Amygdala (tissue), 56 donors: ENCODE measurements at places on chromosomes 16 and 17.

DNA sequence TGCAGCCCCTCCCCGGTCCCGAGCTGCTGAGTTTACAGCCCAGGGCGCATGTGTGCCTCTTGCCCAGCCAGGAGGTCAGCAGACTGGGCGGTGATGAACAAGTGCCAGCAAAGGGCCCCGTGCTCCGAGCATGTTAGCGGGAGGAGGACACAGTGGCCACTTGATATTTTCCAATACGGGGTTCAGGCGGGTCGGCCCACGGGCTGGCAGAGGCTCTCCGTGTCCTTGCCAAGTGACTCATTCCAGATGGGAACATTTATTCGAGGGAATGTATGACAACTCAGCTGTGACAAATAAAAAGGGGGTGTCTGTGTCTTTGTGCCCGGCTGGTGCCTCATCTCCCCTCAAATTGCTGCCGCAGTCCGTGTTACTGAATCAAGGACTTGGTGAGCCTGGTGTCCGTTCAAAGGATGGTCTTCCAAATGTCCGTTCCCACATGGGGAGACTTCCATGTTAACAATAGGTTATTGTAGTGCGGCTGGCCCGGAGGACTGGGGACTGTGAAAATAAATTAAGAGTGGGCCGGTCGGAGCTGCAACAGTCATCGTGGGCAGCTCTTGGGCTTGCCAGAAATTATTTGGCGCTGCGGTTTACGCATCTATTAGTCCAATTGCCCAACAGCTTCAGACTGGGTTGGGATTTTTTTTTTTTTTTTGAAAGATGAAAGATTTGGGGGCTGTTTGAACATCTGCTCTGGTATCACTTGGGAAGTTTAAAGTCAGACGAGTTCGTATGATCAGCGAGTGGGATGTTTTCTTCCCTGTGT, 174.0 kb upstream of the CIBAR2 start:
- DNase-seq = peak; percentile 68

- DNase-seq = no peak
Measured at GRCh38 chr16:14011001-14011400, 60.1 kb upstream of the MRTFB start.

GRCh38 chr17:64126918-64127317, 3.0 kb downstream of the ERN1 start:
- no peak for DNase-seq

GRCh38 chr17:64599827-64600226, 62.3 kb downstream of the SMURF2 start:
- no peak for DNase-seq

DNA sequence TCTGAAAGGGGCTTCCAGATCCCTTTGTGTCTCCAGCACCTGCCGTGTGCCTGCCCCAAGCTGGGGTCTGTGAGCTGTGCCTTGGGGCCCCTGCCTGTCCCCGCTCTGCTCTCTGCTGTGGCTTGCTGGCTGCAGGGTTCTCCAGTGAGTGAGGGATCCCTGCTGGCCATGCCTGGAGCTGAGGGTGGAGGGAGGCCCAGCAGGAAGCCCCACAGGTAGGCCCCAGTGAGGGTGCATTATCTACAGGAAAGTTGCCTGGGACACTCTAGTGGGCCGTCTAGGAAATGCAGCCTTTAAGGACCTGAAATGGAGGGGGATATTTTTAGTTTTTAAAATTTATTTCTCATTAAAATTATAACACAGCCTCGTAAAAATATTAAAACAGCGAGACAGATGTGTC, 50.9 kb downstream of the JPH3 start:
- no peak for DNase-seq

DNA sequence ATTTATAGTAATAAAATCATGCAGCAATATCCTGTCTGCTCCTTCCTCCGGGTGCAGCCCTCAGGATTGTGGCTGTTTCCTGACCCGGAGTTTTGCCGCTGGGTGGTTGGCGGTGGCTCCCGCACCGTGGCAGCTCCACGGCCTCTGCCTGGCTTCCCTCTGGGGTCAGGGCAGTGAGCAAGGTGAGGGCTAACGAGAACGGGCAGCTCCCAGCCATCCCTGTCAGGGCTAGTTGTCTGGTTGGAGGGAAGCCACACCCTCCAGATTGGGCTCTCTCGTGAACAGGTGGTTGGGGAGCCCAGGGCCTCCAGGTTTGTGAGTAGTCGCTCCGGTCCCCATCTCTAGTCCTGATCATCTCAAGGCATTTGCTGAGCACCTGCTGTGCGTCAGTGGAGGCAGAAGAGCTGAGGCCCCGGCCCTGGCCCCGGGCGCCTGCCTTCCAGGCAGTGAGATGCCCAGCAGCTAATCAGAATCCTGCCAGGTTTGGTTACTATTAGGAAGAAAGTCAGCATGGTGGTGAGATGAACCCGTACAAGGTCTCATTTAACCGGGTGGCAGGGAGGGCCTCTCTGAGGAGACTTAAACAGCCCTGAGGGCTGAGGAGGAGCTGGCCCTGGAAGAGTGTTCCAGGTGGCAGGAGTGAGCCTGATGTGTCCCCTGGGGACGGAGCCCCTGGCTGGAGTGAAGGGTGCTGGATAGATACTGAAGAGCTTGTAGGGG, 2.3 kb upstream of the NUDT16L1 start:
- DNase-seq = no peak

GRCh38 chr16:53713403-53714204, 9.6 kb downstream of the FTO start:
- no peak for DNase-seq

- no peak for DNase-seq
Measured at GRCh38 chr16:87816507-87817100, 50.8 kb upstream of the KLHDC4 start.

DNA sequence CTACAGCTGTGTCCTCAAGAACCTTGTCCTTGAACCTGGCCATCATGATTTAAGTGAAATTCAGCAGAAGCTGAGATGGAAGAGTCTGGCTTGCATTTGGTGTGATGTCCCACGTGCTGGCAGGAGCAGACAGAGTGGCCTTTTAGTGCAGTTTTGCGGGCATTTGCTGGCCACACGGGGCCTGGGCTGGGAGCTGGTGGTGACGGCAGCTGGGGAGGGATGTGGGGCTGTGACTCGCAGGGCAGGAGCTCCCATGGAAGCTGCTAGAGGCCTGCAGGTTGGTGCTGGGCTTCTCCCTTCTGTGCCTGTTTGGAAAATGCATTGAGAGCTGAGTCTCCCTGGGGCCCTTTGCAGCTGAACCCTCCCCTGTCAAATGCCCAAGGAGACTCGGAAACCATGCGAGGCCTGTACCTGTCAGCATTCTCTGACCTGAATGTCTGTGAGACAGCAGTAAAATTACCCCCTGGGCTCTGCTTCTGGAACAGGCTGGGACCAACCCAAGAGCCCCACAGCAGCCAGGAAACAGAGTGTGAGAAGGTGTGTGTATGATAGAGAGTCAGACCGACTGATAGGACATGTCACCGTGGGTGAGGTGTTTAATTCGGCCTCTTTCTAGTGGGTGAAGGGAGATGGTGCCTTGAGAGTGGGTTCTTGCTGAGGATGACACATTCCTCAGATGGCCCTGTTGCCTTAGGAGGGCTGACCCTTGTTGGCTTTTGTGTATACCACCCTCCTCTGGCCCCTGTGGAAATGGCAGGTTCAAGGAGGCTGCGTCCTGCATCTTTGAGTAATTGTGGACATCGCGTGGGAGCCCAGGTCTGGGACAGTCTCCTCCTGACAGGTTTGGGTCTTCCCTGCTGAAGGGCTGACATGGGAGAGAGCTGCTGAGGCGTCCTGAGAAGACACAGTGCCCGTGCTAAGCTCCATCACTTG, 145.5 kb downstream of the MSI2 start:
- no peak for DNase-seq

DNA sequence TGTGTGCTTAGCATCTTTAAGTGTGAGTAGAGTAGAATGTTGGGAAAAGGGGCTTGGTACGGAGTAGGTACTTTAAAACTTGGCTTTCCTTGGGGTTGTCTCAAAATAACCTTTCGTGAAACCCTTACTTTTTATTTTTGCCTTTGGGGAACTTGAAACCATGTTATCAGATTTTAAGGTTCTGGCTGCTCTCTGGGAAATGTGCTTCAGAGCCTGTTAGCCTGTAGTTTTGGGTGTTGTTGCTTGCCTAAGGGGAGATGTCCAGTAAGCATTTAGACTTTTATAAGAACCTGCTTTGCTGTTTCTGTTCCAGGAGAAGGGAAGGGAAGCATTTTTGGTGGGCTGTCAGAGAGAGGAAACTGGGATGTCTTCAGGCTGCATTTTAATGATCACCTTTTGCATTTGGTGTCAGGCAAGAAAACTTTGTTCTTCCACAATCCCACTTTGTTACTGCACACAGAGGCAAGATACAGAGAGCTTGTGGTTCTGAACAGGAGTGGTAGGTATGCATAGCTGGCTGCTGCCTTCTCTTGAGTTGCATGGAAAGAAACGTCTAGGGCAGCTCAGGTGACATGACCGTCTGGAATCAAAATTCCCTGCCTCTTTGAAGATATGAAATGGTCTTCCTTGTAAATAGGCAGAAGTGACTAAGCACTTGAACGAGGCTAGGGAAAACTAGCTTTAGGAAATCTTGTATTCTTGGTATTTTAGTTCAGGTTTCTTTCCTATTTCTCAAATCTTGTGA, 1.7 kb downstream of the RABEP1 start:
- no peak for DNase-seq

DNA sequence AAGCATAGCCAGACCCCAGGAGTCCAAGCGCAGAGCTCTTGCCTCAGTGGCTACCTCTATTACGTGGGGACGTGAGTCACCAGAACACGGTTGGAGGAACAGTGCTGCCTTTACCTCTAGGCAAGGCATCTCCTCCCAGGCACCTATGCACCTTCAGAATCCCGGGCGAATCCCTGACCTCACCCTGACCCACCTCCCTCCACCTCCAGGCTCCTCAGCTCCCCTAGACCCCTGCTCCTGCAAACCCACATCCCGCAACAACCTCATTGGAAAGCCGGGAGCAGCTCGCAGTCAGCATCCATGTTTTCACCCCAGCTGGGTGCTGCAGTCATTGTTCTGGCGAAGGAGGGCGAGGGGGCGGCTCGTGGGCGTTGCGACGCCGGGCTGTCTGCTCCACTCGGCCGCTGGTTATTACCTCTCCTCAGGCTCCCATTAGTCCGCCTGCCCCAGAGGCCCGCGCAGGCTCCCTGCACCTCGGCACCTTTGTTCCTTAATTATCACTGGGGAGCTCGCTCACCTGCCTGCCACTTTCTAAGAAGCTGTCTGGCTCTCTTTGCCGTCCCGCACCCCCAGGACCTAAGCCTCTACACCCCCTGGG, 24.6 kb upstream of the DLX4 start:
- DNase-seq = peak; percentile 6

- DNase-seq = peak; percentile 62
Measured at GRCh38 chr16:53091466-53092211, 36.8 kb downstream of the CHD9 start.

DNA sequence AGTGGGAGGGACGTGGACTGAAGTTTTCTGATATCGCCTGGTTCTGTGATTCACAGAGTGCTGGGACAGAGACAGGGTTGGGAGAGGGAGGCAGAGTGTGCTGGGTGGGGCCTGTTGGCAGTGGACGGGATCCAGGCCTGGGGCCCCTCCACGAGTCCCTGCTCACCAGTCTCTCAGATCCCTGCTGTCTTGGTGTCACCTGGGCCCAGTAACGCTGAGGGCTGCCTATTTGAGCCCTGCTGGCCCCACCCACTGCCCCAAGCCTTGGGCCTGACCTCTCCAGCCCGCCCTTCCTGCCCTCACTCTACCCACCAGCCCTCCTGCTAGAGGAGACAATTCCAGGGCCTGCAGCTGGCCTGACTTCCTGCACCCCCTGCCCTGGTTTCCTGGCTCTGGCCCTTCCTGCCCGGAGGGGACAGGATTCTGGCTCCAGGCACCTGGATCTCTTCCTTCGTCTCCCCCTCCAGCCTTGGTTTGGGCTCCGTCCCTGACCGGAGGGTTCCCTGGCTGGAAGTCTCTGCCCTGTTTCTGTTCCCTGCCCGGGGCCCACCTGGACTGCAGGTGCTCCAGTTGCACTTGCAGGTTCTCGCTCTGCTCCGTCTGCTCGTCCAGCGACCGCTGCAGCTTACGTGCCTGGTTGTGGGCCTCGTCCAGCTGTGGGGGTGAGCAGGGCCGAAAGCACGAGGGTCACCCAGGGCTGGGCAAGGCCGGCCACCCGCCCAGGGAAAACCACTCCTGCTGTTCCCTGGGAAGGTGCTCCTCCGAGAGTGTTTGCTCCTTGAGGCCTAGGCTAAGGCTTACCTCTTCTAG, 21.4 kb downstream of the CCDC102A start:
- no peak for DNase-seq
